Activated CD4-positive, alpha-beta T cell treated with anti-CD3 and anti-CD28 coated beads, Interleukin-2, amount 50 U/mL, for 4 hours (primary cell): ENCODE measurements at places on chromosomes 6 and 20.
A peak's percentile ranks its signal among the peaks of the same experiment; 100 is the strongest.

- DNase-seq, result no peak
Measured at GRCh38 chr6:14434916-14435690, 317.5 kb downstream of the CD83 start.

GRCh38 chr6:88764081-88764480 lies 199.3 kb downstream of the RNGTT start:
- DNase-seq, result no peak

DNA sequence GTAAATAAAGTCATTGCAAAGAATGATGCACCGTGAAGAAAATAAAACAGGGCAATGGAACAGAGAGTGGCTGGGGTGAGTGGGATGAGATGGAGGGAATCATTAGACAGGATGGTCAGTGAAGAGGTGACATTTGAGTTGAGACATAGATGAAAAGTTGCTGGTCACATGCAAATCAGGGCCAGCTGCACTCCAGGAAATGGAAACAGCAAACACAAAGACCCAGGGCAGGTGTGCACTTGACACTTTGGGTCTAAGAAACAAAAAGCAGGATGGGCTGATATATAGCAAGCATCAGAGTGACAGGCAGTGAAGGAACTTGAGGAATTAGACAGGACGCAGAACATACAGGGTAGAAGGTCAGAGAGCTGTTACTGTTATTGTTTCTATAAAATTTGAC lies 171.5 kb upstream of the RIPOR2 start:
- DNase-seq, result no peak

DNA sequence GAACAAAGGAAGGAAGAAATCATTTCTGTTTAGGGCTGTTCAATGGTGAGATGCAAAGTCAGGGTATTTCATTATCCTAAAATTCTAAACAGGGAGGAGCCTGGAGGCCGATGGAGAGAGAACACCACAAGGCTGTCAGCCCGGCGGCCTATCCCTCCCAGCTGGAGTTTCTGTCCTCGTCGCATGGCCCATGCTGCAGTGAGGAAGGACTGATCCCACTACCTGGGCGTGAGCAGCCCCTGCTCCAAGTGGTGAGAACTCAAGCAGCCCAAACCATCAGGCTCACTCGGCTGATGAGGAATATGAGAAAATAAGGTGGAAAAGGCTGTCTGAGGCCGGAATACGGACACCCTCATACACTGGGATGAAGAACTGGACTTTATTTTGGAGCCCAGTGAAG lies 30.8 kb downstream of the DIDO1 start:
- no peak for DNase-seq

GRCh38 chr6:22468256-22468965 lies 101.0 kb upstream of the HDGFL1 start:
- DNase-seq, result no peak

DNA sequence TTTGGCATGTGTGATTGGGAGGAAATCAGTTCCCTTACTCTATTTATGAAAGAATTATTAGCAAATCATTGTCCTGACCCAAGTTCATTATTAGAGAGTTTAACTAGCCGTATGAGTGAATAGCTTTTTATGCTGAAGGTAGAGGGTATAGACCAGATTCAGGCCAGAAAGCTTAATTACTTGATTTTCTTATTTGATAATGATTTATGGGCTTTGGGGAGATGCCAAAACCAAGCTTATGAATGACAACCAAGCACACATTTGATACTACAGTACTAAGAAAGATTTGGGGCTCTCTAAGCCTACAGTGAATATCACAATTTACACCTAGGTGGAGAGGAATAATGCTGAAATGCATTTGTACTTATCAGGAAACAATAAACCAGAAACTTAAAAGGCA lies 193.2 kb downstream of the ARHGAP18 start:
- no peak for DNase-seq

- DNase-seq, result no peak
Measured at GRCh38 chr6:149888093-149888492, 9.8 kb downstream of the RAET1E start.

GRCh38 chr20:61841966-61842365 lies 223.7 kb downstream of the TAF4 start:
- no peak for DNase-seq

- no peak for DNase-seq
Measured at GRCh38 chr6:108142240-108142639, 23.6 kb upstream of the NR2E1 start.

DNA sequence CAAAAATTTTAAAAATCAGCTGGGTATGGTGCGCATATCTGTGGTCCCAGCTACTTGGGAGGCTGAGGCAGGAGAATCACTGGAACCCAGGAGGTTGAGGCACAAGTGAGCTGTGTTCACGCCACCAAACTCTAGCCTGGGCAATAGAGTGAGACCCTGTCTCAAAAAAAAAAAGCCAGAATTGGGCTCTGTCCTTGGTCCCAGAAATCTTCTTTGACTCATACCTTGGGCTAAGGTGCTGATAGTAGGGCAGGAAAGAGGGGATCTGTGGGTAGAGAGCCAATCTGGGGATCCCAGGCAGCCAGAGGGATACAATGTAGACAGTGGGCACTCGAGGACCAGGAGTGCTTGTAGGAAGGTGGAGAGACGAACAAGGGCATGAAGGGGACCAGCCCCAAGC lies 13.3 kb downstream of the ETV7 start:
- DNase-seq, result no peak

- DNase-seq, result no peak
Measured at GRCh38 chr6:155067956-155068615, 73.0 kb downstream of the TIAM2 start.

GRCh38 chr6:31414771-31415265 lies 11.4 kb downstream of the MICA start:
- no peak for DNase-seq

- no peak for DNase-seq
Measured at GRCh38 chr6:141467041-141467440, 665.7 kb upstream of the GJE1 start.

DNA sequence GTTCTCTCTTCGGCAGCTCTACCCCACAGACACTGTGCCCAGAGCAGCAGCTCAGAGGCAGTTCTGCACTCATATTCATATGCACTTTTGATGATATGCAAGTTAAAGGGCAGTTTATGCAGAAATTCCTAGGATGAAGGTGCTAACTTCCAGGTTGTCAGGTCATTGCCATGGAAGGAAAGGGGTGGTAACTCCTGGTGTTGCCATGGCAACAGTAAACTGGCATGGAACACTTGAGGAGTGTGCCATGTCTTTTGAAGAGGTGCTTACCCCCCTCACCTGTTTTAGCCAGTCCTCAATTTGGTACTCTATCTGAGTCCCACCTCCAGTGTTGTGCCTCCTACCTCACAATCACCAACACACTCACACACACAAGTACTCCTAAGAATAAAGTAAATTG lies 539.4 kb upstream of the BTBD3 start:
- DNase-seq, result no peak

DNA sequence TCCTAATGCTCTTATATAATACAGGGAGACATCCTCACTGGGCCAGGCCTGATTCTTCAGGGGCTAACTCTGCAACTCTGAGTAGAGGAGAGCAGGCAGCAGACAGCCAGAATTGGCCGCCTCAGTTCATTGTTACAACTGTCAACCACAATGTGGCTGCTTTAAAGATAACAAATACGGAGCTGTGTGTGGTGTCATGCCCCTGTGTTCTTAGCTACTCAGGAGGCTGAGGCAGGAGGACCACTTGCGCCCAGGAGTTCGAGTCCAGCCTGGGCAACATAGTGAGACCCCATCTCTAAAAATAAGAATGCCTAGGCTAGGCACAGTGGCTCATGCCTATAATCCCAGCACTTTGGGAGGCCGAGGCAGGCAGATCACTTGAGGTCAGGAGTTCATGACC lies 34.3 kb downstream of the CEP250 start:
- no peak for DNase-seq

DNA sequence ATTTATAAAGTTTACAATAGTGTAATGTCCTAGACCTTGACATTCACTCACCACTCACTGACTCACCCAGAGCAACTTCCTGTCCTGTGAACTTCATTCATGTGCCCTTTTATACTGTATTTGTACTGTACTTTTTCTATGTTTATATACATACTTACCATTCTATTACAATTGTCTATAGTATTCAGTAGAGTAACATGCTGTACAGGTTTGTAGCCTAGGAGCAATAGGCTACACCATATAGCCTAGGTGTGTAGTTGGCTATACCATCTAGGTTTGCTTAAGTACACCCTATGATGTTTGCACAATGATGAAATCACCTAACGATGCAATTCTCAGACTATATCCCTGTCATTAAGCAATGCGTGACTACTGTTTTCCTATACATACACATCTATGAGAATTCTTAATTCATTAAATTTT lies 17.5 kb downstream of the EDEM2 start:
- no peak for DNase-seq

- no peak for DNase-seq
Measured at GRCh38 chr6:79403086-79403485, 134.1 kb downstream of the LCA5 start.

GRCh38 chr6:154242617-154243357 lies 113.8 kb downstream of the IPCEF1 start:
- no peak for DNase-seq

DNA sequence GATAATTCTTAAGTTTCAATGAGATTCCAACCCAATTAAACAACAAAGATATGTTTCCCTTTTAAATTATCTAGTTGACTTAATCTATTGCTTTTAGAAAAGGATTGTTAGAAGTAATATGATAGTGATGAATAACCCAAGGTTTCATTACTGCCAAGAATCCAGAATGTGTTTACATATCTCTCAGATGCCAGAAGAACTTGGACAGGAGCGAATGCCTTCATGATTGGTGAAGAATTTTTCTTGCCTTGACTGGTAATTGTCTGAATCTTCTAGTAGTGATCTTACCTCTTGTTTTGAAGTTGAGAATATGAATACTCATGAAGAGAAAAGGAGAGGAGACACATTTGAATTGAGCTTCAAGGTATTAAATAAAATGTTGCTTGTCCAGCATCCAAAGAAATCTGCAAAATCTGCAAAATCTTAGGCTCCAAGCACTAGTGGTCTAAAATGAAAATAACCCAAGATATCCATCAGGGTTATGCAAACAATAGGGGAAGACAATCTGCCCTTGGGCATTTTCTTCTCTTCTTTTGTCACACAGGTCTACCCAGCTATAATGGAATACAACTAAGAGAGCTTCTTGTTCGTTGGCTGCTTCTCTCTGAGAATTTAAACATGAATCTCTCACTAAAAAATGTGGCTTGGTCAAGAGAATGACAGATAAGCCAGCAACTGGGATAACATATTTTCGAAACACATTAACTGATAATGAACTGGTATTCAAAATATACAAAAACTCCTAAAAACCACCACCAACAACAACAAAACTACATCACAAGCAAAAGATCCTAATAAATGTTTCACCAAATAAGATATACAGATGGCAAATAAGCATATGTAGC lies 928.9 kb downstream of the EYS start:
- DNase-seq, result no peak

GRCh38 chr20:31630187-31630790 lies 7.4 kb upstream of the COX4I2 start:
- DNase-seq, result no peak

- DNase-seq, result no peak
Measured at GRCh38 chr20:60937585-60937984, 314.5 kb upstream of the CDH4 start.

GRCh38 chr6:69487688-69488087 lies 309.1 kb downstream of the LMBRD1 start:
- DNase-seq, result no peak

DNA sequence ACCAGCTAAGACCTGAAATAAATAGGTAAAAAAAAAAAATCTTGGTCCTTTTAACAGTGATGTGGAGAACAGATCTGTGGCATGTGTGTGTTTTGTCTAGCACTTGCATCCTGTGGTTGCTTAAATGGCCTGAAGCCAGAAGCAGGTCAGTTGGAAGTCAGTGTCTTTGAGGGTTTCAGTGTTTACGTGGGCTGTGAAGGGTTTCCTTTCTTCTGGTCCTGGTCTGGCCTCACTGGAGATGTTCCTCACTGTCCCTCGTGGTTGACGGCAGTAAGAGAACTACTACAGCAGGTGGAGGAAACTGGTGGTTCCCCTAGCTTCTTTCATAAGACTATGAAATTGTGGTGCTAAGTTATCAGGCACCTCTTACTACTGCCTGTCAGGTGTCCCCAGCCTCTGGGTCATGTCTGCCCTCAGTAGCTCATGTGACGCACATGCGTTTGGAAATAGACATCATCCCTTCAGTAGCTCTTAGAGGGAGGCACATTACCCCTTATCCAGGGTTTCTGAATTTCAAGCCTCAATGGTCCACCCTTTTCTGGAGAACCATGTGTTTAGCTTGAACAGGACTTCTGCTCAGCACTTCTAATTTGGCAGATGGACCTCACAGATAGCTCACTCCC lies 59.4 kb upstream of the SCP2D1 start:
- DNase-seq, result no peak

- no peak for DNase-seq
Measured at GRCh38 chr20:4835244-4836177, 113.8 kb downstream of the PRND start.

DNA sequence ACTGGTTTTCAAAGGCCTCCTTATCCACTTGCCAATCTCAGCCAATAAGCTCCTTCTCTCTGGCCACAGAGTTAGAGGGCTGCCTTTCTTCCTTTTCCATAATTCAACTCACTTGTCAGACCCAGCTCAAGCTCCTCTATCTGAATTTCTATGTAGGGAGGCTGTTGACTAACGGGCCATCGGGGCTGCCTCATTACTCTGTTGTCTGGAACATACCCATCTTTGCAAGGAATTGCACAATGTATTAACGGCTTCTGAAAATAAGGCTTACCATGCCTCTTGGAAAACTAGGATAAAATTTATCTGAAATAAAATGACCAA lies 28.5 kb upstream of the KIF6 start:
- no peak for DNase-seq

DNA sequence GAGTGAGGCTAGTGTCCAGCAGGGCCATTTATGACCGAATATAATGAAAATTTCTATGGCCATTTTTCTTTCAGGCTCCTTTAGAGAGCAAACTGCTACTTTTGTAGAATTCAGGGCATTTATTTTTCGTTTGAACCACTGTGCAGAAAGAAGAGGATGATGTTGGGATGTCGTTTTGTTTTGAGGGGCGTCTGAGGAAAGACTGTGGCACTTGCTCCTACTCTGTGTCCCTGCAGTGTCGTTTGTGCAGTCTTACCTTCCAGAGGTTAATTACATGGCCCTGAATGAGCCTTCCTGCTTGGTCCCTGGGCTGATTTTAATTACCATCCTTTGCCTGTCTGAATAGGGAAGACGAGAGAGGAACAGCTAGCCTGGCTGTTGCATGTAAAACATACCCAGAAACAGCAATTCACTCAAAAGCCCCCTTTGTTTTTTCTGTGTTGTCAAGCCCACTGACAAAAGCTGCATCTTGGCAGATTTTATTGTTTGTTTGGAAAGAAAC lies 65.3 kb downstream of the CTNNBL1 start:
- no peak for DNase-seq

GRCh38 chr6:90500458-90500857 lies 86.4 kb downstream of the MAP3K7 start:
- no peak for DNase-seq

- no peak for DNase-seq
Measured at GRCh38 chr6:4372866-4373265, 237.5 kb upstream of the ECI2 start.

- peak; percentile 42 for DNase-seq
Measured at GRCh38 chr6:90083891-90084290, 189.6 kb downstream of the GJA10 start.

- DNase-seq, result no peak
Measured at GRCh38 chr6:143253586-143253985, 192.9 kb downstream of the AIG1 start.

GRCh38 chr6:650098-650497 lies 6.8 kb downstream of the HUS1B start:
- DNase-seq, result no peak

GRCh38 chr6:35508542-35508941 lies 4.2 kb downstream of the TULP1 start:
- DNase-seq, result no peak

GRCh38 chr6:67889682-67889995 lies 745.4 kb upstream of the ADGRB3 start:
- DNase-seq, result no peak
